ENCODE measurements at places on chromosomes 1 and 21. TPM values are rescaled to one million over a fixed set of nuclear protein-coding genes. Genes with fewer than 3 reads are reported as not detected.
A peak's percentile ranks its signal among the peaks of the same experiment; 100 is the strongest.

GRCh38 chr1:44536357-44537209 lies 131.5 kb downstream of the RNF220 start:
- DNase-seq, result no peak

GRCh38 chr1:98059620-98060019 lies 138.8 kb upstream of the DPYD start:
- DNase-seq, result no peak

DNA sequence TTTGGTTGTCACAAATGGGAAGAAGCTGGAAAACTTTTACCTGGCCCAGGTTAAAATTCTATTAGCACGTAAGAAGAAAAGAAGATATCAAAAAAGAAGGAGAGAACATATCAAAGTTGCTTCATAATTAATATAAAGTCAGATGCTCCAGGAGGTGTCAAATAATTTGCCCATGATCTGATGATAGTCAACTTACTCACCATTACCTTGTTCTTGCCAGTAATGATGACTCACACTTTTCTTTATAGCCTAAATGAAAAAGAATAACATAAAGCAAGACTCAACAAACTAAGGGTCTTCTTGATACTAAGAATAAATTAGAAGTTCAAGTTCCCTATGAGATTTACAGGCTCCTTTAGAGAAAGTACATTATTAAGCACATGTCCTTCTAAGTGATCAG lies 580.4 kb downstream of the TTLL7 start:
- DNase-seq, result no peak

GRCh38 chr1:2449636-2450454 lies 26.2 kb upstream of the PLCH2 start:
- no peak for DNase-seq

GRCh38 chr1:67439277-67440029 lies 9.3 kb upstream of the SERBP1 start:
- no peak for DNase-seq

DNA sequence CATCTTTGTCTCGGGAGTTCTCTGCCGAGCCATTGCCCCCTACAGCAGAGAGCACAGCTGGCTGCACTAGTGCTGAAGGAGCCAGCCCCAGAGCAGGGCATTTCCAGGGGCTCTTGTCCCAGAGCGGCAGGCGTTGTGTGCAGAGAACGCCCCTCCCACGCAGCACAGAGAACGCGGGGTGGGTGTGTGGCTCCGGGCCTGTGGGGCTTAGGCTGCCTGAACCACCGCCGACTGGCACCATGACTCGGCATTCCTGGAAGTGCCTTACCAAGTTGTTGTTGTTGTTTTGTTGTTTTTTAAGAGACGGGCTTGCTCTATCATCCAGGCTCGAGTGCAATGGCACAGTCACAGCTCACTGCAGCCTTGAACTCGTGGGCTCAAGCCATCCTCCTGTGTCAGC lies 15.8 kb upstream of the DIP2A start:
- no peak for DNase-seq

DNA sequence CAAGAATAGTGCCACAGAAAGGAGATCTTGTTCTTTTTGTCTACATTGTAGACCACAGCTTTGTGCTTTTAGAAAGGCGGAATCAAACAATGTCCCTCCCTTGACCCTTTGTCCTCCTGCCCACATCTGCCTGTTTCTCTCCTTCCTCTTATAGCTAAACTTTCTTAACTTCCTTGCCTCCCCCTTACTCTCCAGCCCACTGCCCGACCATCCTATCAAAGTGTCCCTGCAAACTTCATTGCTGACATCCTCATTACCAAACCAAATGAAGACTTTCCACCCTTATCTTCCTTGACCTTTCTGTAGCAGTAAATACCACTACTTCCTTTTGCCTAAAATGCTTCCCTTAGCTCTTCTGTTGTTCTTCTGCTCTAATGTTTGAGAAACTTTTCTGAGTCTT lies 5.0 kb downstream of the SELP start:
- DNase-seq, result no peak

DNA sequence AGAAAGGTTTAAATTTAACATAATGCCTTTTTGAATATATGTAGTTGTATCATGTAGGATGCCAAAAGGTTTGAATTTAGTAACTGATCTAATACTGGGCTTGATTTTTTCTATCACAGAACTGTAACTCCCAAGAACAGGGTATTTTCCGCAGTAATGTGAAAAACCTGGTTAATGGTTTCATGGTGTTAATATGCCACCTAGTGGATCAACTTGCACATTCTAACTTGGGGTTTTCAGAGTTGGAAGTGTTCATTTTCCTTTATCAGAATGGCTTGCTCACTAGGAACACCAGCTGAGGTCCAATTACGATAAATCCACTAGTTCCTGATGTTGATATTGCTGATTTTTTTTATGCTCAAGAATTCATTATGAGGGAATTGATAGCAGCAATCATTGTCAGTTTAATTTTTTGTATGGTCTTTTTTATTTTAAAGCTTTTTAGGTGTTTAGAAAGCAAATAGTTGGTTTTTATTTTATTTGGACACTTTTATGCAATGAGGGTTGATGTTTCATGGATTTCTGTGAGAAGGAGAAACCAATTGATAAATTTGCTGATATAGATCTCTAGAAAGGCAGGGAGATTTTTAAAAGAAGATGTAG lies 157.2 kb downstream of the PLA2G4A start:
- peak; percentile 44 for DNase-seq

LAMB3 gene
- total RNA-seq, result 7.1 TPM

FCRL2 gene
- not detected for total RNA-seq
